Stimulated activated CD4-positive, alpha-beta T cell treated with anti-CD3 and anti-CD28 coated beads, TNF-alpha, amount 100 ng/mL, for 24 hours (primary cell): ENCODE measurements at places on chromosomes 12 and 14.

- no peak for DNase-seq
Measured at GRCh38 chr12:116916714-116917114, 6.0 kb downstream of the FBXW8 start.

- no peak for DNase-seq
Measured at GRCh38 chr14:98593361-98593761, 678.6 kb downstream of the BCL11B start.

DNA sequence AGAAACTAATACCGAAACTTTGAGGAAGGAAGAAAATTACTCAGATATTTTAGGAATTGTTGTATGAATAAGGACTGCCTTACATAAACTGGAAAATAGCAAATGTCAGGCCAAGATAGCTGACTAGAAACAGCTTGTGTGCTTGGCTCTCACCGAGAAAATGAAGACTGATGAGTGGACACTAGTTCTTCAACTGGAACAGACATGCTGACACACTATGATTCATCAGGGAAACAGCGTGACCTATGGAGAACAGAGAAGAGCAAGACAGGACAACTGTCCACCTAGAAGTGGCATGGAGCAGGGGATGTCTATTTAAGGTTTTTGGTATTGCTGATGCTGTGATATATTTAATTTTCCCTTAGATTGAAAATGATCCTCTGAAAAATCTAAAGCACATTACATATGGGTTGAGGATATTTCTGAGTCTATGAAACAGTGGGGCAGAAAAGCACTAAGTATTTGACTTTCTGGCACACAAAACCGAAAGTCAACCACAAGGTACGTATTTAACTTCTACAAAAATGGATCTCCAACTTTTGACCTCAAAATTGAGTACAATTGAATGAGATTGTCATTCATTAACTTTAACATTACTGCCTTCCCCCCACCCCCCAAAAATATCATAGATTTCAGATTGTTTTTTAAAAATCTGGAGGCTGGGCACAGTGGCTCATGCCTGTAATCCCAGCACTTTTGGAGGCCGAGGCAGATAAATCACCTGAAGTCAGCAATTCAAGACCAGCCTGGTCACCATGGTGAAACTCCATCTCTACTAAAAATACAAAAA is 863.2 kb downstream of the LRFN5 start:
- DNase-seq, result no peak

- DNase-seq, result no peak
Measured at GRCh38 chr12:90181216-90181615, 472.6 kb upstream of the ATP2B1 start.

GRCh38 chr14:46399049-46399448 is 252.5 kb downstream of the RPL10L start:
- DNase-seq, result no peak

GRCh38 chr12:67161322-67161918 is 107.7 kb upstream of the CAND1 start:
- DNase-seq, result no peak

DNA sequence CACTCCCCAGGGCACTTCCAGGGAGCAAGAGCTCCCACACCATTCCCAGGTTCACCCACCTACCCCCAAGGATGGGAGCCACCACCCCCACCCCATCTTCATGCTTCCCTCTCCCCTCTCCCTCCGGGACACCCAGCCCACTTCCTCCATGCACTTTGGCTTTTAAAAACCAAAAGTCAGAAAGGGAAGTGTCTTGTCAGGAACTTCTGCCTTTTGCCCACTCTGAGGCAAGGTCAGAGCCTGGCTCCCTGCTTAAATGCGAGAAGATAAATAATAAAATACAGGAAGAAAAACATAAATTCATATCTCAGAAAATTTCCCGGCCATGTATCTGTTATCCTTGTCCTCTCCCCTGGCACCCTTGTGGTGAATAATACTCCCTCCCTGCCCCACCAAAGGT is 81.6 kb downstream of the PTGER2 start:
- no peak for DNase-seq

DNA sequence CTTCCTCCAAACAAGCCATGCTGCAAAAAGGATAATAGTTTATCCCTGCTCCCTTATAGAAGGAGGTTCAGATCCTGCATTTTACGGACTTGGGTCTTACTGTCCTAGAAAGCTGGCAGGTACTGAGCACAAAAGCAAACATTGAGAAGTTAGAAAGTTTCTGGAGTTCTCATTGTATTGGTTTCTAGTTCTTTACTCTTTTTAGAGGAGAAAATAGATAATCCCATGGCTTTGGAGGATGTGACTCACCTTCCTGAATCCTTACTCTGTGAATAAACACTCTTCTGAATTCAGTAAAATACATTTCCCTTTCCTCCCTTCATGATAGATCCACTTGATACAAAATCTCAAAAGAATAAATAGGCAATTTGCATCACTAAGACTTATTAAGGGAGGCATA is 188.9 kb downstream of the NPAS3 start:
- no peak for DNase-seq

DNA sequence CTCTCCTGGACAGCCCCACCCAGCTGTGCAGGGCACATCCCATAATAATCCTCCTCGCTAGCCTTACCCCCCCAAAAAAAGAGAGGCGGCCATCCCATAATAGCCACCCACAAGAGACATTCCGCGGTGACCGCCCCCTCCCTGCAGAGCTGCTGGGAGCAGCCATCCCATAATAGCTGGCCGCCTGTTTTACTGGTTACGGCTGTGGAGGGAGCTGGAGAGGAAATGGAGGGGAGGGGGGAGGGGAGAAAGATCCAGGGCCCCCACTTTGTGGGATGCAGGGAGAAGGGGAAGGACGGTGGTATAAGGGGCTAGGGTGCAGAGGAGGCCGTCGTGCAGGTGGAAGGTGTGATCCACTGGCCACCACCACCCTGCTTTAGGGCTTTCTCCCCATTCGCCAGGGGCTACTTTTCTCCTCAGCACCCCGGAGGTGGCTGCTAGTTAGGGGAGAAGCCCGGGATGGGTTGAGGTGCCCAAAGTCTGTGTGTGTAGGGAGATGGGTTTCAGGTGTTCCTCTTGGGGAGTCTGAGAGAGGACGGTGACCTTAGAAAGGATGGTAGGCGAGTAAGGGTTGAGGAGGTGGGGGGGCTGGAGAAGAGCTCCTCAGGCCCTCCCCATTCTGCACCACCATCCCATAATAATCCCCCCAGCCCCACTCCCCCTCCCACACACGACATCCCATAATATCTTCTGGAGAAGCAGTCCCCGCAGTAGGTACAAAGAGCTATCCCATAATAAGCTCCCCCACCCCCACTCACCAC is 6.0 kb upstream of the CHD4 start:
- no peak for DNase-seq

GRCh38 chr12:112941528-112942335 is 3.5 kb downstream of the OAS3 start:
- no peak for DNase-seq
